ENCODE measurements at places on chromosomes 5 and 9.

GRCh38 chr5:132824426-132824825, 6.0 kb downstream of the SHROOM1 start:
- no peak for DNase-seq

DNA sequence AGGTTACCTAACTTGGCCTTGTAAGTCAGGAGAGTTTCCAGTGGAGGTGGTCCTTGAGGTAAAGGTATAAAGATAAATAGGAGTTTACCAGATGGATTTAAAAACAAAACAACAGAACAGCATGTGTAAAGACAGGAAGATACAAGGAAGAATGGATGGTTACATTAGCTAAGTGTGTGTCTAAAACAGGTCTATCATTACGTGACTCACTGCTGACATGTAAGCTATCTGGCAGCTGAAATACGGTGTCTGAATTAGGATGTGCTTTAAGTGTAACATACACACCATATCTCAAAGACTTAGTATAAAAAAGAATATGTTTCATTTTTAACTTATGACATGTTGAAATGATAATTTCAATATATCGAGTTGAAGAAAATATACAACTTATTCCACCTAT, 405.1 kb upstream of the ADAMTSL1 start:
- no peak for DNase-seq

GRCh38 chr9:69502671-69503301, 169.4 kb downstream of the APBA1 start:
- no peak for DNase-seq

DNA sequence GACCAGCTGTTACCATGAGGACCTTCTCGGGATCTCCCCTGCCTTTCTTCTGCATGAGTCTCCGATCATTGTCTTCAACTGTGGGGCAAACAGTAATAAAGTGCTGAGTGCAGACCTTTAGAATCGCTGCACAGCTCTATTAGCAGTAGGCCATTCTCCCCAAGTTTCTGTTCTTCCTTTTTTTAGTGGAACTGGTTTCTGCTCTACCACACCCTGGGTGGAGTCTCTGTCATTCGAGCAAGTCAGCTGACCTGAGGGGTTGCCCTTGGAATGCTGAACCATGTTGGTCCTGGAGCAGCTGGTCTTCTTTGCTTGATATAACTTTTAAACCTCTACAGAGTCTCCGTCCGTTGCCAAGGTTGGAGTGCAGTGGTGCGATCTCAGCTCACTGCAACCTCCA, 33.4 kb upstream of the GNPDA1 start:
- no peak for DNase-seq

- no peak for DNase-seq
These were observed 5.4 kb downstream of the TOR2A start for GRCh38 chr9:127729522-127730256.
